Neural progenitor cell (in vitro differentiated cells): ENCODE measurements at places on chromosomes 1 and 21. TPM values are rescaled to one million over a fixed set of nuclear protein-coding genes. Genes with fewer than 3 reads are reported as not detected.

The SPRR5 gene
- total RNA-seq: not detected in 2 replicates

- DNase-seq: no peak
Measured at GRCh38 chr21:36479415-36480402, at the start of gene CLDN14. Gene CLDN14 (minus strand): TSS chr21:36480122. CDS start chr21:36461695, 18,427 bp downstream.

GRCh38 chr1:35120458-35121133 is 41.4 kb downstream of the ZMYM1 start:
- no peak for DNase-seq

DNA sequence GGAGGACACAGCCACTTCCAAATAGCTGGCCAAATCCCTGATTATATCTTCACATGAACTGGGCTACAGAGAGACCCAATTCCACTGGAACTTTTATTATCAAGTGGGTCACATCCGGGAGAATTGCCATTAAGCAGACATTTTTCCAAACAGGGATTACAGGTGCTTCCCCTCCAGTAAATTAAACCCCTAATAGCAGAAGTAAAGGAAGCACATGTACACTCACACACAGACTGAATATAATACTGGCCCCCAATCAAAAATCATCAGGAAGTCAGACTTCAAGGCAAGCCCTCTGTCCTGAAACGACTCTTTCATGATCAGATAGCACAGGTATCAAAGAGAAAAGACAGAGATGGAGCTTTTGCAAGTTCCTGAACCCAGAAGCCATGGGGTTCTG is 118.6 kb upstream of the PPP2R5A start:
- no peak for DNase-seq

The LIPI gene
- total RNA-seq: not detected in 2 replicates

- no peak for DNase-seq
Measured at GRCh38 chr1:209074575-209075250, 508.8 kb upstream of the CAMK1G start.

The ASPM gene
- total RNA-seq: 95.5 and 146 TPM in 2 replicates

- no peak for DNase-seq
Measured at GRCh38 chr1:19552291-19553010, 67.1 kb upstream of the CAPZB start.

DNA sequence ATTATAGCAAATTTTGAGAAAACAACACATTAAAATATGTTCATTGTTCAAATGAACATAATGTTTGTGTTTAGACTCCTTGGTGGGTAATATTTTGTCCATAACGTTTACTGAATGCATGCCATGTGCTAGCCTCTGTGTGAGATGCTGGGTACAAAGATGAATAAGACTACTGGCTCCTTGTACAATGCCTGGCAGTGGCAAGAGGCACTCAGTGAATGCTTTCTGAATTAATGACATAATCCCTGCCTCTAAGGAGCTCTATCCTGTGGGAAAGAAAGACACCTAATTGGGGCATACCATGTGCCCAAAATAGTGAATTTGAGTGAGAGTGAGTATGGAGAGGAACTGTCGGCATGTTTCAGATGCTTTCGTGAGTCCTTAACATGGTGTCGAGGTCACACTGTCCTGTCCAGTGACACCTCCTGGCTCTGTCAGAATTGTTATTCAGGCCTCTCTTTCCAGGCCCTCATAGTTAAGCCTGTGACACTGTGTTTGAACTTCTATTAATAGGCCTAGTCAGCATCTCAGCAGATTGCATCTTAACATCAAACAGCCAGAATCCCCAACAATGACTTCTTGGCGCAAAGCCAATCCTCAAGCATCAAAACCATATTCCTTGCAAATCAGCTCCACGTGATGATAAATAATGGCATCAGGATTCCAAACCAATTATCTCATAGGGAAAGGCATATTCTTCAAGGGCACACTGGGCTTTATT is 32.8 kb upstream of the S1PR1 start:
- DNase-seq: peak; percentile 15

GRCh38 chr1:59671953-59672305 is 142.8 kb upstream of the HOOK1 start:
- DNase-seq: no peak

- DNase-seq: no peak
Measured at GRCh38 chr1:10802944-10803715, 6.7 kb upstream of the CASZ1 start.

- no peak for DNase-seq
Measured at GRCh38 chr1:11438996-11439395, 40.0 kb upstream of the DISP3 start.

- no peak for DNase-seq
Measured at GRCh38 chr21:30104241-30104640, 62.4 kb downstream of the CLDN17 start.

The FMO5 gene
- total RNA-seq: 0.28 and 0.82 TPM in 2 replicates
